ENCODE measurements at places on chromosomes 2 and 18.
A peak's percentile ranks its signal among the peaks of the same experiment; 100 is the strongest.

GRCh38 chr18:21241301-21242048 is 557 bp upstream of the GREB1L start:
- no peak for DNase-seq

- no peak for DNase-seq
Measured at GRCh38 chr2:65802298-65802942, 370.0 kb upstream of the SPRED2 start.

DNA sequence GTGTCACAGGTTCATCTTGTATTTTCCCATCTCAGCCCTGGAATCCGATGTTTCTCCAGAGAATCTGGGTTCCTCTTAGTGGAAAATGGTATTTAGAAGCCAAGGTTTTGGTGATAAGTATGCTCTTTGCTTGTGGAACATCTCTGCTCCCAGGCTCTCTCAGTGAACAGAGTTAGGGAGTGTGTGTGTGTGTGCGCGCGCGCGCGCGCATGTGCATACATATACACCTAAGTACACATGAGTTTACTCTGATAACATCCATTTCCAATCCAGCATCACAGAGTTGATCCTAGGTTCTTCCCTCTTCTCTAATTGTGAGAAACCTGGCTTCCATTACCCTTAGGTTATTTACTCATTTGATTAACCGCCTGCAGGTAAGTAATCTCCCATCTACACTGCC is 41.7 kb downstream of the ABCG8 start:
- DNase-seq, result no peak

- no peak for DNase-seq
Measured at GRCh38 chr2:32805104-32806095, 141.4 kb upstream of the LTBP1 start.

- DNase-seq, result no peak
Measured at GRCh38 chr2:235458839-235459273, 35.0 kb upstream of the AGAP1 start.

GRCh38 chr18:78904179-78904531 is 75.5 kb upstream of the SALL3 start:
- no peak for DNase-seq

DNA sequence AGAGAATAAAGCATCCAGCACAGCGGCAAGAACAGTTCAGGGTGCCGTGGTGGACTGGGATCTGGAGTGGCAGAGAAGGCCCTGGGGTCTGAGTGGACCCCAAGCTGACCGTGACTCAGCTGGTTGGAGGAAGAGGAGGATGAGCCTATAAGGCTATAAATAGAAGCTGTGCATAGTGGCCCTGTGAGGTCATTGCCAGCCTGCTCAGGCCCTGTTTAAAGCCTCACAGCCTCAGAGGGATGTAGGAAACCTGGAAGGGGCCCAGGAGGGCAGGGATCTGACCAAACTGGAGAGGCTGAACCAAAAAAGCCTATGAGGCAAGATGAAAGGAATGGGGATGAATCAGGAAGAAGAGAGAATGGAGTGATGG is 11.3 kb upstream of the DES start:
- DNase-seq, result peak; percentile 60

- no peak for DNase-seq
Measured at GRCh38 chr2:35462226-35462998, 893.2 kb upstream of the CRIM1 start.

DNA sequence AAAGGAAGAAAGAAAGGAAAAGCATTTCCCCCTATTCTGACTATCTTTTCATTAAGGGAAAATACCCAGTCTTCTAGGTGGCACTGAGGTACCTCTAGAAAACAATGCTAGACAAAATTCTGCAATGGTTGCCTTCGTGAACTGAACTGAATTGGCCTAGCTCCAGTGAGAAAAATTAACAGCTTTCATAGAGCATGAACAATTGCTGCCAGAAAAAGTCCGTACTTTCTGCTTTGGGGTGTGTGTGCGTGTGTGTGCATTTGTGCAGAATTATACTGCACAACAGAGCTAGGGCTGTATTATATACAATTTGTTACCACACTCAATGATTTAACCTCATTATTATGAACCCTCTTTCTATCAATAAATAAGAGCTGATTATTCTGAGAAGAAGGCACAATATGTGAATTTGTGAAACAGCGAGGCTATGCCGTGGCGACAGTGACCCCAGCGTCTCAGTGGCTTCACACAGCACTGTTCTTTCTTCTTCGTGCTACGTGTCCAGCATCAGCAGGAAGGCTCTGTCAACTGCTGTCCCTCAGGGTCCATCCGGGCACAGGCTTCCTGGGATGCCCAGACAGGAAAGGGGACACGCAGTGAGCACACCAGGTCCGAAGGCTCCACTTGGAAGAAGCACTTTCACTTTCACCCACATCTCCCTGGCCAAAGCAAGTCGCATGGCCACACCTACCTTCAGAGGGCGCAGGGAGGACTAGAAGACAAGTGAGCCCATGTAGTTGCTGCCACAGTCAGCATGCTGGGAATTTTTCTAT is 47.5 kb downstream of the PTGR3 start:
- DNase-seq, result no peak

DNA sequence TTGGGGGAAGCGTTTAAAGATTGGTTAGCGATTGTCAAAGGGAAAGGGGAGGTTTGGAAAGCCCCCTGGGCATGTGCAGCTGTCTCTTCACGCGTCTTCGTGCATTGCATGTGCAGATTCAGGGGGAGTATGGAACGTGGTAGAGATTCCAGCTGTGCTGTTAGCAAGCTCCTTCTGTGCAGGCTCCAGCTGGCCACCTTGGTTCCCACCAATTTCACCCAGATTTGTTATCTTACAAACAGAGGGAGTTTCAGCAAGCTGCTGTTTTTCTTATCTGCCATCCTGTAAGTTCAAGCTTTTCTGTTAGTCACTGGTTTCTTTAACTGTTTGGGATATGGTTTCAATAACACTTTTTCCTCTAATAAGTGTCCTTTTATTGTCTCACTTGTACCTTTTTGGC is 30.4 kb downstream of the FARP2 start:
- no peak for DNase-seq

GRCh38 chr2:103875531-103875930 is 978.4 kb upstream of the POU3F3 start:
- DNase-seq, result no peak

GRCh38 chr2:45192991-45193390 is 183.7 kb upstream of the SIX2 start:
- DNase-seq, result peak; percentile 71

- DNase-seq, result no peak
Measured at GRCh38 chr2:136362676-136363390, 244.9 kb upstream of the CXCR4 start.

GRCh38 chr2:72982781-72983499 is 65.6 kb downstream of the EMX1 start:
- no peak for DNase-seq

GRCh38 chr2:100013892-100014677 is 128.3 kb downstream of the AFF3 start:
- DNase-seq, result no peak

- no peak for DNase-seq
Measured at GRCh38 chr18:77380695-77381094, 131.0 kb downstream of the GALR1 start.

DNA sequence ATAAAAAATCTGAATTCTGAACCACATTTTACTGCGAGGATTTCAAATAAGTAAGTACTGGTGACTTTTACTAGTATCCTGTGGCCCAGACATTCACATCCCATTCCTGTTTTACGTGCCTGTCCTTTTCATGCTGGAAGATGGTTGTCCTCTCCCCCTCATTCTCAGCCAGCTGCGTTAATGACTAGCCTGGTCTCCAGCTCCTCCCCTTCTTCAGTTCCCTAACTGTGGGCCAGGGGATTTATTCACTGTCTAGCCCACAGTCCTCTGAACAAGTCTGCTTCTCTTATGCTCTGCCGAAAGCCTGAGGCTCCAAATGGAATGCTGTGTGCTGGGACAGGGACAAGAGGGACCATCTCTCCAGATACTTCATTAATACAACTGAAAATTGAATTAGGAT is 373.9 kb downstream of the PTPRM start:
- DNase-seq, result no peak

- no peak for DNase-seq
Measured at GRCh38 chr2:68404164-68404563, 39.1 kb downstream of the PLEK start.

DNA sequence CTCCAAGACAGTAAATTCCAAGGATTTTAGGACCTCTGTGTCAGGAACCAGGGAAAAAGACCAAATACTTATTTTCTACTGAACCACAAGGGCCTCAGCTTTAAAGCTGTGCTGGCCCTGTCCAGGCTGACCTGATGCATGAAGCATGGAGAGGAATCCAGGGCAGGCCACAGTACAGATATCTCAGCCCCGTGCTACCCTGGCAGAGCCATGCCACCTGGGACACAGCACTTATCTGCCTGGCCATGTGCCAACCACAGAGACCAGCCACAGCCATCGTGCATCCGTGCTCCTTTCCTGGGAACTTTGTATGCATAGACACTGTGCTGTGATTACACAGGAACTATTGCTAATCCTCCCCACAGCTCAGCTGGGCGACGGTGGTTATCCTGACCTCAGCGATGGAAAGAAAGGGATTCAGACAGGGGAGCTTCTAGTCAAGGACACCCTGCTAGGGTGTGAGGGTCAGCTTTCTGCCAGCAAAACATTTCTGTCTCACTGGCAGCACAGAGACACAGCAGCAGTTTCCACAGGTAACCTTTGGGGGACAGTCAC is 687.4 kb upstream of the ID2 start:
- no peak for DNase-seq

DNA sequence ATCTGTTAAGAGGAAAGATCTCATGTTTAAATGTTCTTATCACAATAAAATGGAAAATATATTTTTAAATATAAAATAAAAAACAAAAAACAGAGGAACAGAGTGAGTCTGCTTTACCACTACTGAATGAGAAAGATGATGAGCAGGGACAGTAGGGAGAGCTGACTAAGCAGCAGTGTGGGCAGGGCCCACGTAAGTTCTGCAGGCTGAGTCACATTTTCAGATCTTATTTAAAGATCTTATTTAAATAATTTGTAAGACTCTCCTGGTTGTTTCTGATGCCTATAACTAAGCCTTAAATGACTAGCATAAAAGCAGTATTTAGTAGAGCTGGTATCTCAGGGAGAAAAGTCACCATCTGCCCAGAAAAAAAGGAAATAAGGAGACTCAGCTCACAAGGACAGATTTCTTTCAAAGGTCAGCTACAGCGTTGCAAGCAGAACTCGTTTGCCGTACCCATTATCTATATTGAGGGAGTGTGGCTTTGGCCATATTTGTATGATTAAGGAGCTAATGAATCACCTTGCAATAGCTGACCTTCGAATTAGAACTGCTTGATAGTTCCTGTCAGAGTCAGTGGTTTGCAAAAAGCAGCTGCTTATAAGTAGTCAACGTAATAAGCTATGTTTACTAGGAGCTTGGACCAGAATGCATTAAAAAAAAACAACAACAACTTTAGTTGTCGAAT is 322.1 kb upstream of the CHAC2 start:
- DNase-seq, result no peak

DNA sequence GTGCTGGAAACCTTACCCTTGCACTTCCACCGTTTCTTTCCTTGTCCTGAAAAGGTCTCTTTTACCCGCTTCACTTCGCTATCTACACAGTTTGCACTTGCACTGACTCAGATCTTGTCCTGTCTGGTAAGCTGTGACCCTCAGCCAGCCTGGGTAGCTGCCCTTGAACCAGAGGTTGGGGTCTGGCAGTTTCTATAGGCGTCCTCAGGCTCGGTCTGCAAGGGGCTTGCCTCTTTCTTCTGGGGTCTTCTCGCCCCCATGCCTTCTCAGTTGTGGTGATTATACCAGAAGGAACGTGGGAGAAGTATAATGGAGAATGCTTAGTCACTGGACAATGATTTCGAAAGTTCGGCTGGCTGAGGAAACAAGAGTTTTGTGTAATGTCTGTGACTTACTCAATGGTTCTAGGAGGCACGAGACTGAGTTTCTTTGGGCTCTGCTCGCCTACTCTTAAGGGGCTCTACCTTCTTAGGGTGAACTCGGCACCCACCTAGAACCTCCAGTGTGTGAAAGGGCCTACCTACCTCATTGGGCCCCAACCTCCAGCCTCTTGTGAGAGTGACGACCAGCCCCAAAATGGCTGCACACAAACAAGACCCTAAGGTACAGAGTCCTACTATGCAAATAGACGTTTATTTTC is 6.9 kb upstream of the STAT1 start:
- DNase-seq, result no peak

DNA sequence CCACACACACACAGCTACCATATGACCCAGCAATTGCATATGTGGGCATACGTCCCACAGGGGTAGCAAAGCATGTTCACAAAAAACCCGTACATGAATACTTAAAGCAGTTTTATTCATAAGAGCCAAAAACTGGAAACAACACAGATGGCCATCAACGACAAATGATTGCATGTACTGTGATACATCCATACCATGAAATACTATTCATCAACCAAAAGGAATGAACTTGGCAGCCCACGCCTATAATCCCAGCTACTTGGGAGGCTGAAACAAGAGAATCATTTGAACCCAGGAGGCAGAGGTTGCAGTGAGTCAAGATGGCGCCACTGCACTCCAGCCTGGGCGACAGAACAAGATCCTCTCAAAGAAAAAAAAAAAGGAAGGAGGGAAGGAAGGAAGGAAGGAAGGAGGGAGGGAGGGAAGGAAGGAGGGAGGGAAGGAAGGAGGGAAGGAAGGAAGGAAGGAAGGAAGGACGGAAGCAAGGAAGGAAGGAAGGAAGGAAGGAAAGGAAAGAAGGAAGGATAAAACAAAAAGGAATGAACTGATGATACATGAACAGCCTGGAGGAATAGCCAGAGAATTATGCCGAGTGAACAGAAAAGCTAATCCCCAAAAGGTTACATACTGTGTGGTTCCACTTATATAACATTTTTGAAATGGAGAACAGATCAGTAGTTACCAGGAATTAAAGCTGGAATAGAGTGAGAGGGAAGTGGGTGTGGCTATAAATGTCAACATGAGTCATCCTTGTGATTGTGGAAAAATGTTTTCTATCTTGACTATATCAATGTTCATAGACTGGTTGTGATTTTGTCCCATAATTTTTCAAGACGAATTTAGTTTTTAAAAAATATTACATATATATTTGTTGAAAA is 19.6 kb upstream of the YPEL5 start:
- no peak for DNase-seq

GRCh38 chr2:35708411-35708923 is 647.1 kb upstream of the CRIM1 start:
- no peak for DNase-seq

- no peak for DNase-seq
Measured at GRCh38 chr2:467543-467891, 179.6 kb upstream of the ALKAL2 start.

DNA sequence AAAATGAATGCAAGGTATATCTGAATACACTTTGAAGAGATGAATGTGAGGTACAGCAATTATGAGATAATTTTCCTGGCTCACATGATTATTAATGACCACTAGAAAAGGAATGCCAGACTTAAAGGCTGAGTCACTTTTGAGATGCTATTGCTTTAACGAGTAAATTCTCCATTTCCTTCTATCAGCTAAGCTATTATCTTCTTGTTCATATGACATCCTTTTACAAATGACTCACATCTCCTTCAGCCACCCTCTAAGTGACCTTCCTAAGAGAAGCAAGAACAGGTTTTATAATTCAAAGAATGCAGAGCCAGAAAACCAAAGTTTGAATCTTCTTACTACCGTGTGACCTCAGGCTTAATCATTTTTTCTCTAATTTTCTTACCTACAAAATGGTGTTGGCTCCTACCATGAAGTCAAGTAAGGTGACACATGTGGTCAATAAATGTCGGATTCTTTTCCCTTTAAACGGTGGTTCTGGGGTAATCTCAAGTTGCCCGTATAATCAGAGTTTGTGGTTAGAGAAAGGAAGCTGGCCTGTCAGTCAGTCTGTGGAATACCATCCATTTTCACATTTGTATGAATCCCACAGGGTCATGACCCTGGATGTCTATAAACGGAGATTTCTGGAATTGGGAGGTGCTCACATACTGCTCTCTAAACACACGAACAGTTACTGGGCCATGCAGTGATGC is 184.0 kb upstream of the PID1 start:
- DNase-seq, result no peak

GRCh38 chr2:71530641-71531332 is 77.4 kb downstream of the DYSF start:
- DNase-seq, result peak; percentile 20

Measured in femur (tissue), 1 donor.